ENCODE measurements at places on chromosomes 4 and X. TPM values are rescaled to one million over a fixed set of nuclear protein-coding genes. Genes with fewer than 3 reads are reported as not detected.
A peak's percentile ranks its signal among the peaks of the same experiment; 100 is the strongest.

GRCh38 chr4:13706716-13707115 lies 79.2 kb upstream of the BOD1L1 start:
- no peak for DNase-seq

The SPANXB1 gene
- total RNA-seq, result not detected

The CLTRN gene
- 0.62 TPM for total RNA-seq

DNA sequence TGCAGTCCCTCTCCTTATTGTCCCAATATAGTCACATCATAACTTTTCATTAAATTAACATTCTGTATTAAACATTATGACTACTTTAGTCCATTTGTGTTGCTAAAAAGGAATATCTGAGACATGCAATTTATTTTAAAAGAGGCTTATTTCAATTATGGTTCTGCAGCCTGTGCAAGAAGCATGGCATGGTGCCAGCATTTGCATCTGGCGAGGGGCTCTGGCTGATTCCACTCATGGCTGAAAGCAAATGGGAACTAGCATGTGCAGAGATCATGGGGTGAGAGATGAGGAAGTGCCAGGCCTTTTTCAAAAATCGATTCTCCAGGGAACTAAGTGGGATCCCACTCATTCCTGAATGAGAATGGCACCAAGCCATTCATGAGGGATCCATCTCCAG lies 476.3 kb upstream of the RPS6KA3 start:
- no peak for DNase-seq

GRCh38 chrX:56882581-56882980 lies 112.8 kb downstream of the SPIN3 start:
- DNase-seq, result no peak

The TEX13C gene
- not detected for total RNA-seq

- no peak for DNase-seq
Observed at GRCh38 chrX:118315529-118315928, 30.4 kb upstream of the WDR44 start.

GRCh38 chr4:53348046-53348445 lies 17.8 kb downstream of the SCFD2 start:
- no peak for DNase-seq

The SLC25A6 gene
- total RNA-seq, result 396 TPM

DNA sequence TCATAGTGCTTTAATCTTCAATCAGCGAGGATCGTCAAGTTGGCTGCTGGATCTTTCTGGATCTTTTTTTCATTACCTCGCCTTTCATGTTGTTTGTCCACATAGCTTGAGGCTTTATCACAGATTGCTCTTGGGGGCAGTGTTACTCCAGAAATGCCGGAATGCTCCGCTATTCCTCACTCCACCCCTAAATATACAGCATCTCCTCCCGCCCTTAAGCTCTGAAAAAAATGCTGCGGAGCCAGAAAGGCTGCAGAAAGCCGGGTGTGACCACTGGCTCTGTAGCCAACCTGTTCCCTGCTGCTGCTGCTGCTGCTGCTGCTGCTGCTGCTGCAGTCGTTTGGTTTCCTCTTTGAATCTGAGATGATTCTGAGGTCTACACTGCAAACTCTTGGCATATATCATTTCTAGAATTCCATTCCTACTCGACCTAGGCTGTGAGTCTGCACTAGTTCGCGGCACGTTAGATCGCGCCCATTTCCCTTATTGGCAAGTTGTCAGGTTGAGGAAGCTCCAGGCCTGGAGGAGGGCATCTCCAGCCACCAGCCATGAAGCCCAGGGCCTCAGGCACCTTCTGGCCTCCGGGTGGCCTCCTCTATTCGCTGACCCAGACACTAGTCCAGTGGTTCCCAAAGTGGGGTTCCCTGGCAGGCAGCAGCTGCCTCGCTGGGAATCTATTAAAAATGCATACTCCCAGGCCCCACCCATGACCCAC lies 34.2 kb downstream of the WDR13 start:
- peak; percentile 79 for DNase-seq

GRCh38 chrX:18668071-18668835 lies 3.7 kb downstream of the RS1 start:
- DNase-seq, result no peak

DNA sequence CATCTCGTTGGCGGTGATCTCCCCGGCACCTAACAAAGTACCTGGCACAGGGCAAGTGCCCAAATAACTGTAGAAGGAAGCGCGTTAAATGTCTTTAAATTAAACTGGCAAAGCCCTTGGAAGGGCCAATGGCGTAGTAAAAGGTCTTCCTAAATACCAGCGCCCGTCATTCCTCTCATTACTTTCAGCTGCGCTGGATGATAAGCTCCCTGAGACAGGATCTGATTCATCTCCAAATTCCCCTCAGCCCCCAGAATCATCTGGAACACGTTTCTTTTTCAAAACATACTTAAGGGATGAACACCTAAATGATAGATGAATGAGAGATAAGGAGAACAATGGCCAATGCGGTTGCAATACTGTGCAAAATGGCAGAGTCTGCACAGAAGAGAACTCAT lies 95.1 kb downstream of the AFAP1 start:
- DNase-seq, result no peak

DNA sequence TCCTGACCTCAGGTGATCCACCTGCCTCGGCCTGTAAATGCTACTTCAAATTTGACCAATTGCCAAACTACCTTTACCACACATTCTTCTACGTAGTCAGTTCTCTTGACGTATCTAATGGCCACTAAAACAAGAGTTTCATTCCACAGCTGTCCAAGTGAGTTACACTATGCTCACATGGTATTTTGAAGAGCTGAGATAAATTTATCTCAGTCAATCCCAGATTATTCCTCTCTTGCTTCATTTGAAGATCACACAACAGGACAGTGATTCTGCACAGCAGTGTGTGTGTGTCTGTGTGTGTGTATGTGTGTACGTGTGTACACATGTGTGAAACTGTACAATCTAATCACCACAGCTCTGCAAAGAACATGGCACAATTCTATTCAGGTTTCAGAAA lies 133.4 kb downstream of the APBB2 start:
- no peak for DNase-seq

DNA sequence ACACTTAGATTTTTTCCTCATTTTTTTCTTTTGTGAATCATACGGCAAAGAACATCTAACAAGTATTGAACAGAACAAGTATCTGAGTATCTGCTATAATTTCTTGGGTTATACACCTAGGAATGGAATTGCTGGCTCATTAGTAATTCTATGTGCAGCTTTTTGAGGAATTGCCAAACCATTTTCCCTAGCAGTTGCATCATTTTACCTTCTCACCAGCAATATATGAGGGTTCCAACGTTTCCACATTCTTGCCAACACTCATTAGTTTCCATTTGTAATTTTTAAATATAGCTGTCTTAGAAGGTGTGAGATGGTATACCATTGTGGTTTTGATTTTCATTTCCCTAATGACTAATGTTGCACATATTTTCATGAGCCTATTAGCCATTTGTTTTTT lies 41.1 kb upstream of the DCAF8L1 start:
- no peak for DNase-seq

The RGN gene
- not detected for total RNA-seq

The SRPX gene
- total RNA-seq, result not detected

- DNase-seq, result no peak
Observed at GRCh38 chrX:63718010-63718694, 66.9 kb downstream of the ARHGEF9 start.

- DNase-seq, result no peak
Observed at GRCh38 chr4:116387937-116388474, 697.4 kb downstream of the TRAM1L1 start.

- DNase-seq, result peak; percentile 46
Observed at GRCh38 chr4:176277162-176277904, 8.3 kb upstream of the ASB5 start.

The GPR143 gene
- not detected for total RNA-seq

The PCDH19 gene
- 0.02 TPM for total RNA-seq

DNA sequence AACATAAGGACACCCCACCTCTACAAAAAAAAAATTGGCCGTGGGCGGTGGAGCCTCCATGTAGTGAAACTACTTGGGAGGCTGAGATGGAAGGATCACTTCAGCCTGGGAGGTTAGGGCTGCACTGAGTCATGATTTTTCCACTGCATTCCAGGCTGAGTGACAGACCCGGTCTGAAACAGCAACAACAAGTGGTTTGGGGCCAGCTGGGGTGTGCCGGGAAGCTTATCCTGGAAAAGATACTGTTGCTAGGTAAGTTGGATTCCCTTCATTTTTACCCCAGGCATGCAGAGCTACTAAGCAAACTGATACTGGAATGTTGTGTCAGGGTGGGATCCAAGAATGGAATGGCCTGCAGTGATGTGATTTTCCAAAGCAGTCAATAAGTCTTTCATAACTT lies 57.0 kb downstream of the XAGE2 start:
- DNase-seq, result no peak

GRCh38 chr4:71711044-71711984 lies 72.6 kb downstream of the GC start:
- DNase-seq, result no peak

DNA sequence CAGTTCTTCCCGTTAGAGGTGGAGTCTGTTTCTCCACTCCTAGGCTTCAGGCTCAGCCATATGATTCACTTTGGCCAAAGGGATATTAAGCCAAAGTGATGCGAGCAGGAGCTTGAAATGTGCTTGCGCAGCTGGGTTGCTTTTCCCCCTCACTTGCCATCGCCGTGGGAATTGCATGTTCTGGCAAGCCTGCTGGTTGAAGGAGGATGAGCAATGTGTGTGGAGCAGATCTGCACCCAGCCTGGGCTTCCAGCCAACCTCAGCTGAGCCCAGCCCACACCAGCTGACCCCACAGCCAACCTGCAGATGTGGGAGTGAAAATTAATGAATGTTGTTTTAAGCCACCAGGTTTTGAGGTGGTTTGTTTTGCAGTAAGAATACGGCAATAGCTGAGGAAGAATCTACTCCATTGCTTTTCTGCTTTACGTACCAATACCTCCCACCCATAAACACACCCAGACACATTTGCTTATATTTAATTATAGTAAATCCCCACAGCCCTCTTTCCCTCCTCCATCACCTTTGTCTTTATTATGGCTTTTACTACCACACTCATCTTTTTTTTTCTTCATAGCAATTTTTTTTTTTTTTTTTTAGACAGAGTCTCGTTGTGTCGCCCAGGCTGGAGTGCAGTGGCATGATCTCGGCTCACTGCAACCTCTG lies 132.8 kb upstream of the FUNDC1 start:
- no peak for DNase-seq

DNA sequence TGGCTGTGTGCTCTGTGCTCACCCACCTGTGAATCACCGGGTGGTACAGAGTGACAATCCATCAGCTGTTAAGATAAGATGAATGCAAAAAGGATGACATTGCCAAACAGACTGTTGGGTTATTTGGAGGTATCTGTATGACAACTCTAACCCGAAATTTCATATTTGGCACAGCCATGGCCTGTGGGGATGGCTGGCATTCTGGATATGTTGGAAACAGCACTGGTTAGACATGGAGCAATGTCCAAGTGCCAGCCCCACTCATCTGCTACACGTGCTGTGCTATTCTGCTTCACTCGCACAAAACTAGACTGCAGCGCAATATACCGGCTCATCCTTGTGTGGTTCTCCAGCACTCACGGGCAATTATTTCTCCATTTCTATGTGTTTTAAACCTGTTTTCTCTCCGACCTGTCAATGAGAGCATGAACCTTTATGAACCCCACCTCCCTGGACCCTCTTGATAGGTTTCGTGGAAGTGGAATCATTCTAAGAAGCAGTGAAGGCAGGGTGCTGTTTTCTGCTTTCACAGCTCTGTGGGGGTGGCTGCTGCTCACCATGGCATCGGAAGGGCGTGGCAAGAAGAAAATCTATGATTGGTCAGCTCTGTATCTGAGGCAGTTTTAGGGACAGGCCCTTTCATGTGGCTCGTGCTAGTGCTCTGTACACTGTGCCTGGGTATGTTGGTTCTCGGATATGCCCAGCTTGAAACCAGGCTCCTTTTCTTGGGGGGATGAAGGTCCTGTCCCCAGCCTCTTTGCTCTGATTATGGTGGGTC lies 94.9 kb downstream of the ENPP6 start:
- no peak for DNase-seq

Data from activated CD4-positive, alpha-beta T cell treated with anti-CD3 and anti-CD28 coated beads for 36 hours (primary cell).